ENCODE measurements at places on chromosomes 12 and 14.

GRCh38 chr14:23447361-23448350 is 12.2 kb upstream of the MYH7 start:
- no peak for DNase-seq

GRCh38 chr12:66107451-66107915 is 23.1 kb downstream of the LLPH start:
- peak; percentile 21 for DNase-seq

- no peak for DNase-seq
These were observed 23.3 kb downstream of the CHST11 start for GRCh38 chr12:104480012-104480411.

DNA sequence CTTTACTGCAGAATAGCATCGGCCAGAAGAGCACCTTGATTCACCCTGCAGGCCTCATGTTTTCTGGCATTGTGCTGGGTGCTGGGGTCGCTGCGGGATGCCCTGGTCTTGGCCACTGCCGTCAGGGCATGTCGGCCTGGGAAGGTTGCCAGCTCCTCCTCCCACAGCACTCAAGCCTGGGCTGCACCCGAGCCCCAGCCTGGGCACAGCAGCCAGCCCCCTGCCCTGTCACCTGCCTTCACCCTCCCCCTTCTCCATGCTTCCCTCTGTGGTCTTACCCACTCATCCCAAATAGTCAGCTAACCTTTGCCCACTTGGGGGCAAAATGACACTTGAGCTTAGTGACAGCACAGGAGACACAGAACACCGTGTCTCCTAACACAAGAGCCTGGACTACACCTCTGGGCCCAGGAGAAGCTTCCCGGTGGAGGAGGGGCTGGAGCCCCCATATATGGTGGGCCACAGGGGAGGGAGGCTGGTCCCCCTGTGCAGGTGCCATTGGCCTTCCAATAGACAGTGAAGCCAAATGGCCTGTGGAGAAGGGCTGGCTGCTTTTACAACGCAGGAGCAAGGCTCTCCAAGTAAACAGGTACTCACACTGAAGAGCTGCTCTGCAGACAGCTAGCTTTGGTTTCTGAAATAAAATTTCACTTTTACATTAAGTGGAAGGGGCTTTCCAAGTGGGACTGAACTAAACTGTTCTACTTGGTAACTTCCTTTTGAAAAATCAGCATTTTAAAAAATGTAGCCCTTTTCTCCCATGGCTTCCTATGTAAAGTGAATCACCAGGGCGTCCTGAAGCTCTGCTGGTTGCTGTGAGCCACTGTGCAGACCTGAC is 51.2 kb upstream of the AMN start:
- no peak for DNase-seq

GRCh38 chr12:65955452-65955851 is 131.2 kb downstream of the HMGA2 start:
- no peak for DNase-seq

GRCh38 chr12:118714051-118714460 is 267.3 kb upstream of the SRRM4 start:
- no peak for DNase-seq

GRCh38 chr12:15205341-15206010 is 15.7 kb downstream of the RERG start:
- DNase-seq: no peak

DNA sequence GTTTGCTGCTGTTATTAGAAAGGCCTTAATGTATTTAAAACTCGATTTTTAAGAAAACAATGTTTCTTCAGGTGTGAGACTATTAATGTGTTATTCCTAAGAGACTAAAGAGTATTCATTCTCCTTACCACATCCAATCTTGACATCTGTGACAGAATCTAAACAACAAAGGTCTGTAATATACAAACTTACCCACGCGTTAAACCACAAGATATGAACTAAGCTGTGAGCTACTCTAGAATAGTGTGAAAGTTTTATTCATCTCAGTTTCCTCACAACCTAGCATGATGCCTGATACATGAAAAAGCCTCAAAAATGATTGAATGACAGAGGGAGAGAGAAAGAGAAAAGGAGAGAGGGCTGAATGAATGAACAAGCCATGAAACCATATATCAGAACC is 117.3 kb upstream of the COCH start:
- no peak for DNase-seq

DNA sequence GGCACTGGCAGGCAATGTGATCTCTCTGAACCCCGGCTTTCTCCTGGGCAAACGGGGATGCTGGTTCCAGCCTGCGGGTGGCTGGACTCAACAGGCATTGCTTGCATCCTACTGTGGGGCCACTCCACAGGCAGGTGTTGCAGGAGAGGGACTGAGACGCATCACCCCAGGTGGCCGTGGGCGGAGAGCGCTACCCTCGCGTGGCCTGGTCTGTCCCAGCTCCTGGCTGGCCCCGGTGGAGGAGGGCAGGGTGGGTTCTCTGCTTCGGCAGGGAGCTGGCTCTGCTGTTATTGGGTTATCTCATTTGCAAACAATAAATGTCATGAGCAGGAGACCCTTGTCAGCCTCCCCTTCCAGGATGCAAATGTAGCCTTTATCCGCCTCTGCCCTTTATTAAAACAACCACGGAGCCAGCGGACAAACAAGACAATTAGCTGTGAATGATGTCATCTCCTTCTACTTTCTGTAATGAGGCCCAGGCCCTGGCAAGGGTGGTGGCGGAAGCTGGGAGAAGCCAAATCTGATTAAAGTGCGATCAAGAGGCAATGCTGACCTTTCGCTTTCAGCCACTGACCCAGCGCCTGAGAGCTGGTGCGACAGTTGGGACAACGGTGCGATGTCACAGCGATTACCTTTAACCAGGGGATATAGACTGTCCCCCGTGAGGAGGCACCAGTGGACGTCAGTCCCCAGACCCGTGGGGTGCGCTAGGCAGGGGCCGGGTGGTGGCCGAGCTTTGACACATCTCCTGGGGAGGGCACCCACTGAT is 161.8 kb downstream of the KIF26A start:
- DNase-seq: no peak

Data from stimulated activated CD4-positive, alpha-beta T cell treated with anti-CD3 and anti-CD28 coated beads, TNF-alpha, amount 100 ng/mL, for 4 hours (primary cell).